Substantia nigra (tissue), 51 donors: ENCODE measurements at places on chromosomes 3 and 15.

GRCh38 chr3:81242871-81243270 is 518.6 kb downstream of the GBE1 start:
- DNase-seq, result no peak

DNA sequence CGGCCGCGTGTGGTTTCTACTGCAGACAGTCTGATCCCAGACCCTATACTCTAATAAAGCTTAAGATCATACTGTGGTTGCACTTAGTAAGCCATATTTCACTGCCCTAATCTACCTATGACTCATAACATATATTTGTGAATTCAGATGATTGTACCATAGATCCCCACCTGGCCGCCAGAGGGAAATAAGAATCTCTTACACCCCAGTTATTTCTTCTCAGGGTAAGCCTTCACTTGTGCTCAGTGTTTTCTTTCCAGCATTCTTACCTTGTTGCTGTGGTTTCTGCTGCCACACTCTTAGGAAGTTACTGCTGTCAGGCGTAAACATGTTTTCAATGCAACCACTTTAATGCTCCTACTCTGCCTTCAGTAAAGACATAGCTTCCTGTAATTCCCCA is 105.9 kb downstream of the B3GALNT1 start:
- DNase-seq, result no peak

GRCh38 chr3:43363621-43364266 is 77.4 kb downstream of the SNRK start:
- DNase-seq, result no peak

DNA sequence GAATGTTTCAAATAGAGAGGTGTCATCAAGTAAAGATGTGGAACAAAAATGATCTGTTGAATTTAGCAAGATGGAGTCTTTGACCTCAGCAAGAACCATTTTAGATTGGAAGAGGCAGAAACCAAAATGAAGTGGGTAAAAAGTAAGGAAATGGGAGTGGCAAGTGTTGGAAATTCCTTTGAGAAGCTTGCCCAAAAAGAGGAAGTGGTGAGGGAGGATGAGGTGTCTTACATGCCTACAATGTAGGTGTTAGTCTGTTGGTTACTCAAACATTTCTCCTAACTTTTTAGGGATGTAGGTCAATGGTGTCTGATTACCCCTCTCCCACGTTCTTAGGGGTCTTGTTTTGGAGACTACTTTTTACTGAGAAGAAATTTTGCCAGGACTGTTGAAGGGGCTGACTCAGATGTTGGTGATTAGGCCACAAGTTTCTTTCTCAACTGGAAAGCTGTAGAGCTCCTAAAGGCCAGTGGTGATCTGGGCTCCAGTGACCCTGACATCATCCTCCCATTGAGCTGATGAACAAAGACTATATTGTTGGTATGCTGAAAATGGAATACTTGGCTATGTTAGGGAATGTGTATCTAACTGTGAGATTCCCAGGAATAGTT is 5.1 kb downstream of the PPP2R3A start:
- no peak for DNase-seq

DNA sequence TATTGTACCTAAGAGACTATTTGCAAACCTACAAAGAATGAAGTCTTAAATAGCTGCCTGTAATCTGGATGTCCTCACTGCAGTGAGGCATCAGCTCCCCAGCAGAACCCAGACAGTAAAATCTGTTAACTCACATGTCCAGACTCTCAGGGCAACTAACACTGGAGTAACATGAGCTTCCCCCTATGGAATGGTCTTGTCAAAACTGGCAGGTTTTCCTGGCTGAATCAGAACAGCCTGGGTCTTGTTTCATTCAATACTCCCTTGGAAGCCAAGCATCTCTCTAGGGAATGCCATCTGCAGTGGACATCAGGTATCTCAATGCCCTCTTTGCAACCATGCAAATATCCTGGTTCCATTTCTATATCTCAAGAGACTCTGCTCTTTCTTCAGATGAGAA is 24.4 kb downstream of the PTPN9 start:
- DNase-seq, result no peak

- DNase-seq, result no peak
Measured at GRCh38 chr3:169980055-169980454, 13.4 kb downstream of the SEC62 start.
